Cerebellar cortex (tissue), 1 donor: ENCODE measurements at places on chromosomes 12 and 14.

- DNase-seq = no peak
Measured at GRCh38 chr14:50750323-50750722, 80.6 kb downstream of the NIN start.

DNA sequence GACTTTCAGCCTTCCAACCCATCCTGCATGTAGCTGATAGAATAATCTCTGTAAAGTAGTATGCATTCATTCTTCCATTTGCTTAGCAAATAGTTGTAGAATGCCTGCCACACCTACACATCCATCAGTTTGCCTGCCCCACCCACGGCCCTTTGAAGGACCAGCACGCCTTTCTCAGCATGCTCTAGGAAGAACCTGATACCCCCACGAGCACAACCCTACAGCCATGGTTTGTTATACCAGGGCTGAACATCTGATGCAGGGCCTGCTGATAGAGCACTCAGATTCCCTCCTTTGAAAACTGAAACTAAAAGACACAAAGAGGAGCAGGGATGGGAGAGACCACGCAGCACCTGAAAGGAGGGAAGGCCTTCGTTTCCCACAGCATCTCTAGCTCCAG lies 205.1 kb downstream of the ANO2 start:
- DNase-seq = no peak

DNA sequence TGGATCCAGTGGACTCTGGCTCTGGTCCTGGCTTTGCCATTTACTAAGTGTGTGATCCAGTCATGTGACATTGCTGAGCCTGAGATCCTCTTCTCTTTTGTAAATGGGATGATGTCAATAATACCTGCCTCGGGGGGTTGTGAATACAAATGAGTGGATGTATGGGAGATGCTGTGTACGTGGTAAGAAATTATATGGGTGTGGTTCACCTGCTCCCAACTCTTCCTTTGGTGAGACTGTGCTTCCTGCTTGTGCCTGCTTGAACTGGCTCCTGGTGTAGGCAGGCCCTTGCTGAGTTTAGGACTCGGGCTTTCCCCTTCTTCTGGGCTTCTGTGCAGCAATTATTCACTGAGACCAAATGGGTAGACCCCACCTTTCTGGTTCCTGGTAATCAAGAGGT lies 189.5 kb upstream of the FRMD6 start:
- DNase-seq = no peak

DNA sequence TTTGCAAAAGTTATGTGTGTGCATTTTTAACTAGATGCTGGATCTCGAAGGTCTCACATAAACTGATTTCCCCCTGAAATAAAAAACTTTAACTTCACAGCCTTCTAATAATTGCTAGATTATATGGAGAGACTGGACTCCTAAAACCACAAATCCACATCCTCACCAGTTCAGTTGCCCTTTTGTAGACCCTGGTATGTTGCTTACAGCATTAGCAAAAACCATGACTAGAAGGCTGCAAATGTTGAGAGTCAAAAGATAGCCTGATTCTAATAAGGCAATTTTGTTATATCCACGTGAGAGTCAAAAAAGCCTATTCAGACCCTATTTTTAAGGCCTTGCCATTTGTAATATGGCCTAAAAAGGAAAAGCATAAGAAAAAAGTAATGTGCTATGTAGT lies 37.4 kb downstream of the RASSF8 start:
- DNase-seq = no peak
